Suppressor macrophage treated with lipopolysaccharide for 1 hour (primary cell): ENCODE measurements at places on chromosomes 6 and 20.

DNA sequence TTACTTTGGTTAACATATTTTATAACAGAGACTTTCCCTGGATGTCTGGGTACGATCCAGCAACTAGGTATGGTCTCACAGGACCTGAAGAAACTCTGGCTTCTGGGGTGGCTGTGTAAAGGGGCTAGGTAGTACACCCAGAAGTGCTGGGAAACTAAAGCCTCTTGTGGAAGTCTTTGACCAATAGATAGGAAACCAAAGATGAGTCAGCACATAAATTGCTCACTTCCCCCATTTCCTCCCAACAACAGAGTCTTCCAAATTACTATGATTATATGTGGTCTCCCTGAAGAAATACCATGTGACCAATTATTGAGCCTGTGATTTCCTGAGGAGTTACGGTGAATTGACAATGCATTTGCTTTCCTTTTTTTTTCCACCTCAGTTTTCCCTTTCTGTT is 26.8 kb upstream of the TBX18 start:
- no peak for DNase-seq

DNA sequence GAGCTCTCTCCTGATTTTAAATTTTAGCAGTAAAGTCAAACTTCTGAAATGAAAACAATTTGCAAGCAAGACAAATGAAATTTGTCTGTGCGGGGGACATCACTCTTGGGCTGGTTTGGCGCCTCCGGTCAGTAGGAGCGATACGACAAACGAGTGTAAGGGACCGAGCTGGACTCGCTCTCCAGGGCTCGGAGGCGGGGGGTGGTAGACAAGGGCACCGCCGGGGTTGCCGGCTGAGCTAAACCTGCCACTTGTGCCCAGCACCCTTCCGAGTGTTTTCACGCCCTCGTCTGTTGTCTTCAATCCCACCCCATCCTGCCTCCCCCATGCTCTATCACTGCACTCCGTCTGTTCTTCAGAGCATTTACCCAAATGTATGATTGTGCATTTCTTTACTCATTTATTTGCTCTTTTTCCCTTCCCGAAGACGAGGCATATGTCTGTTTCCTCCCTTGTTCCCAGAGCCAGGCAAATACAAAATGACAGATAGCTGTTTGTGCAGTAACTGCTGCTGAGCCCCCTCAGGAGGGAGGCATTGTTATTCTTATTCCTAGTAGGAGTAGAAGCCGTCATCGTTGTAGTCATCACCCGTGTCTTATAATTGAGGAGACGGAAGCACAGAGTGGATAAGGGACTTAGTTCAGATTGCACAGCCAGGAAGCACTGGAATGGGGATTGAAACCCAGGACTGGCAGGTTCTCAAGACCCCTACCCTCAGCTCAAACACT is 62.8 kb upstream of the APCDD1L start:
- no peak for DNase-seq

GRCh38 chr6:34973547-34974248 is 84.6 kb downstream of the ANKS1A start:
- no peak for DNase-seq

DNA sequence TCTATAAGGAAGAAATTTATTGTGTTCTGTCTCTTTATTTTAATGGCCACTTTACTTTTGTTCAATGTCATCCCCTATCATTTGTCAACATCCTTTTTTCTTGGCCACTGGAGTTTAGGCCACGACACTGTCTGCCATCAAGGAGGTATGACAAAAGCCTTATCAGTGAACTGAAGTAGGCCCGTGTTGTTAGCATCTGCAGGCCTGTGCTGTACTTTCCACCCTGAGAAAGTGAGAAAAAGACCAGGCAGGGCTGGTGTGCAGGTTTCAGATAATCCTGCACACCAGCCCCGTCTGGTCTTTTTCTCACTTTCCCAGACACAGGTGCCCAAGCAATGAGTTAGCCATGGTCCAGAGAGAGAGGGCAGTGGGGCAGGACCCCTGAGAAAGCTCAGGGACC is 57.6 kb downstream of the GOPC start:
- DNase-seq = no peak

- peak; percentile 75 for DNase-seq
Observed at GRCh38 chr6:44128020-44128917, 915 bp downstream of the TMEM63B start.

DNA sequence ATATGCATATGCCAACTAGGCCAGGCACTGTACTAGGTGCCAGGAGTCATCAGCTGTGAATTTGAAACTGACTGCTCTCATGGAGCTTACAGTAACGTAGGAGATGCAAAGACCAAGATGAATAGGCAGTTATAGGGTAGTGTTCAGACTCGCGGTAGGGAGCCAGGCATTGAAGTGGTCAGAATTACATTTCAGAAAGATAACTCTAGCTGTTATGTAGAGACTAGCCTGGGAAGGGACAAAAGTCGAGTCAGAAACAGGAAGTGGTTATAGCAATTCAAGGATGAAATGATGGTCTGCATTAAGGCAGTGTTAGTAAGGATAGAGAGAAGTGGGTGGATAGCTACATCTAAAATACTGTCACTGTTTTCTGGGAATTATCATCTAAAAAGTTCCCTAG is 56.6 kb downstream of the PCMT1 start:
- DNase-seq = no peak

GRCh38 chr20:21981179-21981578 is 275.7 kb downstream of the PAX1 start:
- no peak for DNase-seq

DNA sequence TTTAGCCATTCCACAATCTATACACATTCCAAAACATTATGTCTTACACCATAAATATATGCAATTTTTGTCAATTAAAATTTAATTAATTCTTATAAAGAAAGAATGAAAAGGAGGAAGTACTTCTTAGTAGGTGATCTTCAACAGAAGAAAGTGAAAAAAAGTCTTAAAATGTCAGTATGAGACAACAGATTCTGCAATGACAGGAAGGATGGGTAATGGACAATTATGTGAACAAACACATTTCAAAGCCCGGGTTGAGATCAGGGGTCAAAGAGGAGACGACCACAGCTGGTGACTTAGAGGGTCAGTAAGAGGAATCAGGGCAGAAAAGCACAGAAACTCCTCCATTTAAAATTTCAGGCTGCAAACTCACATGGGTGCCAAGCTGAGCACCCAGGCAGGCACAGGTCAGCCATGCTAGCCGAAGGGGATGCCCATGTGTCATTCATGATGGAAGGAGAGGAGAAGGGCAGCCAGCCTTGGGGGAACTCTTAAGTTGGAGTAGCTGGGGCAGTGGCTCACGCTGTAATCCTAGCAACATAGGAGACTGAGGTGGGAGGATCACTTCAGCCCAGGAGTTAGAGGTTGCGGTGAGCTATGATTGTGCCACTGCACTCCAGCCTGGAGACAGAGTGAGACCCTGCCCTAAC is 11.0 kb downstream of the VSX1 start:
- no peak for DNase-seq

GRCh38 chr6:110181131-110182030 is 1.2 kb downstream of the CDC40 start:
- peak; percentile 82 for DNase-seq

DNA sequence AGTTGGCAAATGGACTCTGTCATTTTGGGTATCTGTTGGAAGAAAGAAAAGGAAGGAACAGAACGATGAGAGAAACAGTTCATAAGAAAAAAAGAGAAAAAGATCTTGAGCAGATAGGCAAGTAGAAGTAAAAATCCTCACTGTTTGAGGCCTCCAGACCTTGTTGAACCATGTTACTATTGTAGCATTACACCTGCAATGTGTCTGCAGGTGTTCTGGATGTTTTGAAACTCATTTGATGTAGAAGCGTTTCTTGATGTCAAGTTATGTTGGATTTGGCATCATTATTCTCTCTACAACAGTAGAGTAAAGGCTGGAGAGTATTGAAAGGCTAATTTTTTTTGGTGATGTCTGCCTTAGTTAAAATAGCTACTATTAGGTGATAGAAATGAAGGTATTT is 108.7 kb downstream of the CARMIL1 start:
- no peak for DNase-seq

DNA sequence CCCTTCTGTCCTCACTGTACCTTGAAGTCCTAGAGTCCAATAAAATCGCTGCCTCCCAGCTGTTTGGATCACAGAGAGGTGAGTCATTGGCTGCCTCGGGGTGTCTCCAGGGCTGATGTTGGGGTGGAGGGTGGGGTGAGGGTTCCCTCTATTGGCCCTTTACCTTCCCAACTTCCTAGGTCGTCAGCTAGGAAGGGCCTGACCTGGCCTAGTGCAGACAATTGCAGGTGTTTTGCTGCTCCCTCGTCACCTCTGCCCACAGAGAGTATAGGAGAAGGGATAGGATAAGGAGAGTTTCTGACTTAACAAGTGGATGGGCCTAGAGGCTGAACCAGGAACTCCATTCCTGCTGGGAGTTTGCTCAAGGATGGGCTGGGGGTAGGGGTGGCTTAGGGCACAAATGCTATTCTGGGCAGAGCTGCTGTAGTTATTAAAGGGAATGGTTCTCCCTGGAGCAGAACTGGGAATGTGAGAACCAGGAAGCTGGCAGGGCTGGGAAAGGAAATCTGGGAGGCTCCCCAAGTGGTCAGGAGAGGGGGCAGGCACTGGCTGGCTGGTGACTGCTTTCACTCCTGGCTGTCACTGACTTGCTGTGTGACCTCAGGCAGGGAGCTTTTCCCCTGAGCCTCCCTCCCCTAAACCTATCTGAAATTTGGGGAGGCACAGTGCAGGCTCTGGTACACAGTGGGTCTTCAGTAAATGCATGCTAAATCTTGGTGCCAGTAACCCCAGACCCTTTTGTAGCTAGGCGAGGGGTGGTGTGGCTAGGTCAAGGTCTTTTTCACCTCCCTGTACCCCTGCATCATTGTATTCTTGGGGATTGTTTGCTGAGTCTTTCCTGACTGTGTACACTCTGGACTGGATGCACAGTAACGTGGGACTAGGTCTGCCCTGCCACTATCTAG is 1.5 kb downstream of the TP53INP2 start:
- DNase-seq = peak; percentile 55

- no peak for DNase-seq
Observed at GRCh38 chr6:20620043-20620442, 85.8 kb downstream of the CDKAL1 start.

DNA sequence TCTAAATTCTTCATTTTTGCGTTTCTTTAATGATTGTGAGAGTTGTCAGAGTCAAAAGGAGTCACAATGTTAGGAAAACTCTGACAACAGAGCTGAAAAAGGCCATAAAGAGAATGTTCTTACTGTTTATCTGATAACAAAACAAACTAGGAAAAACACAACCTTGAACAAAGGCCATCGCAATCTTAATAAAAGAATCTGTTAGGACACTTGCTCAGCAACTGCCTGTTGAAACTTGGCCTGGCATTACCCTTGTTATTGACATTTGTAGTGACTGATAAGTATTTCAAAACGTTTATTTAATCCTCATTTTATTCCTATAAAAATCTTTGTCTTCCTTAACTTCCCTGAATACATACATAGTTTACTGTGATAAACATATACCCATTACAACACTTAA is 15.7 kb downstream of the GSTA1 start:
- no peak for DNase-seq

- DNase-seq = no peak
Observed at GRCh38 chr6:4259391-4259790, 124.0 kb upstream of the ECI2 start.

GRCh38 chr6:6610031-6610591 is 21.6 kb downstream of the LY86 start:
- no peak for DNase-seq

GRCh38 chr6:110064744-110065524 is 86.8 kb downstream of the GPR6 start:
- DNase-seq = no peak

DNA sequence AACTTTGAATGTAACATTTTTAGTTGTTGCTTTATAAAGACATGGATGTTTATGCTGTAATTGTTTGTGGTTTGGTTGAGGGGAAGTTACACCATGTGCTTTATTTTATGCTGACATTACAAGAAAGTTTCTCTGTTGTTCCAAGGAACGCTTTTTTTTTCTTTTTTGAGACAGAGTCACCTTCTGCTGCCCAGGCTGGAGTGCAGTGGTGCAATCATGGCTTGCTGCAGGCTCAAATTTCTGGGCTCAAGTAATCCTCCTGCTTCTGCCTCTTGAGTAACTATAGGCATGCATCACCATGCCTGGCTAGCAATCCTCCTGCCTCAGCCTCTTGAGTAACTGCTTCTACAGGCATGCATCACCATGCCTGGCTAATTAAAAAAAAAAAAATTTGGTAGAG is 21.0 kb upstream of the IFNGR1 start:
- DNase-seq = peak; percentile 94

GRCh38 chr6:15132854-15133670 is 112.8 kb upstream of the JARID2 start:
- DNase-seq = peak; percentile 72

DNA sequence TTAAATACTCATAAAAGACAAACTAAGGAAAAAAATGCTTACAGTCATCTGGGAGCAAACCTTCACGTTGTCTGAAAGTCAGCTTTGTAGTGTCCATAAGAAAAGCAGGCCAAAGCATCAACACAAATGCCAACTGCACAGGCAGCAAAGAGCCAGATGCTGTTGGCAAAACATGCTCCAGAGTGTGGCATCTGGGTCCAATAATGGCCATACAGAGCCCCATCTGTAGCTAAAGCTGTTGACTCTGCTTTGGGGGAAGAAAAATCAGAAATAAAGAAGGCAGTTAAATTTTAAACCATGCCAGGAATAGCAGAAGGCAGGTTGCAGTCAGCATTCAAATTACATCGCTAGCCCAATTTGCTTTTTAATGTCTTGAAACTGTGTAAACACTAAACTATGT is 776.3 kb downstream of the EYS start:
- DNase-seq = no peak

GRCh38 chr6:163231356-163232014 is 183.0 kb upstream of the QKI start:
- no peak for DNase-seq

GRCh38 chr6:128230267-128230989 is 290.0 kb downstream of the PTPRK start:
- DNase-seq = no peak

- peak; percentile 94 for DNase-seq
Observed at GRCh38 chr6:31651602-31652191, 764 bp downstream of the BAG6 start.

DNA sequence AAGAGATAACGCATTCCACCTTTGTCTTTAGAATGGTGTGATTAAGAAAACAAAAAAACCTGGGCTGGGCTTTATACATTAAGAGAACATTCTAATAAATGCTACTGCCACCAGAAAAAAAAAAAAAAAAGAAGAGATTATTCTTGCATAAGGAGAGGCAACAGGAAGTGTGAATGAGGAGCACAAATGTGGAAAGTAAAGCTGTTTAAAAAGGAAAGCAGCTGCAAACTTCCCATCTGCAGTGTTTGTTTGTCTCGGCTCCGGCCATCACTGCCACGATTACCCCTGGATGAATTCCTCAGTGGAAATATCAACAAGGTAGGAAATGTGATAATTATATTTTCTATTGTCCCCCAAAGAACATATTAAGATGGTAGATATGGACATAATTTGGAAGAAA is 223.9 kb downstream of the PHF3 start:
- peak; percentile 39 for DNase-seq

DNA sequence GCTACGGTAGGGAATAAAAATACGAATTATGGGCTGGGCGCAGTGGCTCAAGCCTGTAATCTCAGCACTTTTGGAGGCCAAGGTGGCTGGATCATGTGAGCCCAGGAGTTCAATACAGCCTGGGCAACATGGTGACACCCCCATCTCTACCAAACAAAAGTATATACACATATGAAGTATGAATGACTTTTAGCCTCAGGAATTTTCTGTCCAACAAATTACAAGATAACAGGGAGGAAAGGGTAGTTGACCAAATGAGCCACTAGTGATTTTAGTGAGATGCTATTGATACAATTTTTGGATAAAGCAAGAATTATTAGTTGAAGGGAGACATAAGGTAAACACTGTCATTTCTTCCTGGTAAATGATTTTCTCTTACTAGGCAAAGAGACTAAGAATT is 328.2 kb downstream of the SYNE1 start:
- no peak for DNase-seq
